ENCODE measurements at places on chromosomes 5 and 9.

DNA sequence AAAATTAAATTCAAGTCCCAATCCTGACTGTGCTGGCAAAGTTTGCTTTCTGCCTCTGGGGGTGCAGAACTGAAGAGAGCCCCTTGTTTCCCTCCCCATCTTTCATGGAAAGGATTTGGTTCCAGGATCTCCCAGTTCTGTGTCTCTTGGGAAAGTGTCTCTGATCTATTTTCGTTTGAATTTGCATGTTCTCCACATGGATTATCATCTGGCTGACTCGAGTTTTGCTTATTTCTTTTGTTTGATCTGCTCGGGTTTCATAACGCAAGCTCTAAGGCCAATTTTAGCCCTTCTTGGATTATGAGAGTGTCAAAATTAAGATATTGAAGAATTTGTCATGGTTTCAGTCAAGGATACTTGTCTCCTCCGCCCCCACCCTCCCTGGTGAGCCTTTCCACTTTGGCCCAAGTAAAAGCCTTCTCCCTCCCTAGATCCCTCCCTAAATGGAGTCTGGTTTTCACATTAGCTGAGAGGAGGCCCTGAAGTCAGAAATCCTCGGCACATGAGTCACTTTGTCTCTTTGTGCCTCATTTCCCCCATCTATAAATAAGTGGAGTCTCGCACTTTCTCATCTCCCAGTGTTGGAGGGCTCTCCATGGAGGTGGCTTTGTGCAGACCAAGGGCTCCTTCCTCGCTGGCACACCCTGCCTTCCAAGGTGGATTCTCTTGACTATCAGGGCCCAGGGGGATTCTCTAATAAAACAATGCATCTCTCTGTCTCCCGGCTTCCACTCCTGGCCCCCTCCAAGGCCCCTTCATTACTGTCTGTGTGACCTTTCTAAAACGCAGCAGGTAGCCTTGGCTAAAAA lies 17.3 kb downstream of the ADRB2 start:
- no peak for DNase-seq

DNA sequence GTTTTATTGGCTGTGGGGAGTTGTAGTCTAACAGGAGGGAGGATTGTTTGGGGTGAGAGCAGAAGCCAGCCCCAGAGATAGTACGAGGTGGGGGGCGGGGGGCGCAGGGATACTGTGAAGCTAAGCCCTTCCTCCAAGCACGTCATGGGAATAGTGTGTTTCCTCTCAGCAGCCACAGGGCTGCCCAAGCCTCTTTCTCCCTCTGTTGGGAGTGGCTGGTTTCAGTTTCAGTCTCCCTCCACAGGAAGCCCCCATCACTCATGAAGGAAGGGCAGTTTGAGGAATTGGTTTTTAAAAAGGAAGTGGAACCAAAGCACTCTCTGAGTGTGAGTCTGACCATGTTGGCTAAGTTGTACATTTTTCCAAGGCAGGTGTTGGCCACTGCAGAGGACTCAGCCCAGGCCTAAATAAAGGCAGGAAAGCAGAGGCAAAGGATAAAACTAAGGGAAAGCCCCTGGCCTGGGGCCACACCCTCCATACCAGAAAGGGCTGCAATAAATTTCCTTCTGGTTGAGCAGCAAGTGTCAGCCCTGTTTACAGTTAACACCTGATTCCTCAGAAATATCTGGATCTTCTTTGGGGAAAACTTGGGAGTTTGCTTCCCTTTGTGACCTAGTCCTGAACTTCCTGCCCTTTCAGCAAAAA lies 3.2 kb downstream of the RAB24 start:
- no peak for DNase-seq

- no peak for DNase-seq
Observed at GRCh38 chr5:88244686-88245085, 24.0 kb downstream of the TMEM161B start.

DNA sequence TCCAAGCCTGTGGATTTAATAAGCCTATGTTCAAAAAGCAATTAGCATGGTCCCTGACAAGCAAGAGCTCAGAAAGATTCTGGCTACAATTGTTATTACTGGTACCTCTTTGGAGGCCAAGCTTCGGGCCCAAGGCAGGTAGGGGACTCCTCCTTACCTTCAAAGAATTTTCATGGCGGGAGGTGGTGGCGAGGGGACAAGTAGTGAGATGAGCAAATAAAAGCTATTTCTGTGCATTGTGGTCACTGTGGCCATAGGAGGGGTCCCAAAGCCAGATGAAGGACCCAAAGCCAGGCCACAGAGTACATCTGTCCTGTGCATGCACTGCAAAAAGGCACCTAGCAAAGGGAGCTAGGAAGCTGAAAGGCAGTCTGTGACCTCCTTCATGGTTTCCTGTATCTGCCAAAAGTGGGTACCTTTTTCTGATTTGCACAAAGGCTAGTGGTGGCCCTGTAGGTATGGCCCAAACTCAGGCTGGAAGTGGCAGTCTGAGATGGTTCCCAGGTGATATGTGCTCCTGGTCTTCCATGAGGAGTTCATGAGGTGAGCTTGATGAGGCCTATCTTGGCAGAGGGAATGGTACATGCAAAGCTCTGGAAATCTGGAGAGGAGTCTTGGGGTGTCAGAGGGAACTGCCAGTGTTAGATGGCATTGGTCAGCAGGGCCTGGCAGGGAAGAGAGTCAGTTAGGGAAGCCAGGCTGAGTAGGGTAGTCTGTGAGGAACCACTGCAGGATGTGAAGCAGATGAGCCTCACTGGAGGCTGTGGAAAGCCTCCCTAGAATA lies 3.3 kb upstream of the CXXC5 start:
- no peak for DNase-seq

- no peak for DNase-seq
Observed at GRCh38 chr5:141716468-141716867, 34.4 kb upstream of the ARAP3 start.

DNA sequence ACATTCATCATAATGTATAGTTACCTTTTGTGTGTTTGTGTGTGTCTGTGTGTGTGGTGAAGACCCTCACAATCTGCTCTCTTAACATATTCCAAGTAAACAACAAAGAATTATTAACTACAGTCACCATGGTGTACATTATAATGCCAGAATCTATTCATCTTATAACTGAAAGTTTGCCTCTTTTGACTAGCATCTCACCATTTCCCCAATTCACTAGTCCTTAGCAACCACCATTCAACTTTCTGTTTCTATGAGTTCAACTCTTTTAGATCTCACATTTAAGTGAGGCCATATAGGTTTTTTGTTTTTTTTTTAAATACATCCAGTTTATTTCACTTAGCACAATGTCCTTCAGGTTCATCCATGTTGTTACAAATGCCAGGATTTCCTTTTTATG lies 83.6 kb downstream of the SMC2 start:
- no peak for DNase-seq
